ENCODE measurements at places on chromosomes 2 and 18.

GRCh38 chr2:110827511-110827910 is 95.1 kb downstream of the ACOXL start:
- no peak for DNase-seq

DNA sequence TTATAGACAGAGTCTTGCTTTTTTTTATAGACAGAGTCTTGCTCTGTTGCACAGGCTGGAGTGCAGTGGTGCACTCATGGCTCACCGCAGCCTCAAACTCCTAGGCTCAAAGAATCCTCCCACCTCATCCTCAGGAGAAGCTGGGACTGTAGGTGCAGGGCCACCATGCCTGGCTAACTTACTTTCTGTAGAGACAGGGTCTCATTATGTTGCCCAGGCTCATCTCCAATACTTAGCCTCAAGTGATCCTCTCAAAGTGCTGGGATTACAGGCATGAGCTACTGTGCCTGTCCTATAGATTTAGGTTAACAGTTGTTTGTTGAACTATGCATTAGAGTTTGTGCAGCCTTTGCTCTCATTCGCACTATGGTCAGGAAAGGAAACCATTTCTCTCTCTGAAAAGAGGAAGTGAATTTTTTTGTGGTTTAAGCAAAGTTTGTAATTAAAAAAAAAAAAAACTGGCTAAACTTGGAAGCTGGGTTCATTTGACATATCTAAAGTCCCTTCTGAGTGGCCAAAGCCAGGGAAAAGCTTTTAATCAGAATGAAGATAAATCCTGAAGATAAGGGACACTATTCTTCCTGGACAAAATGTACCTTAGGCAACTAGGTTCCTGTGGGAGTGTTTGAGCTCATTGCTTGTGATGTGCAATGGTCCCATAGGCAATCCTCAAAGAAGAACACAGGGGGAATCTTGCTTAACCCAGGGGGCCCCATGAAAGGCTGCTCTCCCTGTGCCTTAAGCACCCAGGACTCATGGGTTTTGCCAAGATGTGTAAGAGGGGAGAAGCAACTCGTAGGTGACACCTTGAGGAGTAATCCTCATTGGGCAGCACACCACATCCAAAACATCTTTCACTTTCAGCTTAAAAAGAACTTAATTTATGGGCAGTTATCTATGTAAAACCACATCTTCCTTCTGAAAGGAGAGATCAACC is 201.7 kb downstream of the MREG start:
- DNase-seq = no peak

GRCh38 chr2:174766271-174766670 is 2.0 kb upstream of the CHRNA1 start:
- DNase-seq = no peak

GRCh38 chr2:47309472-47309951 is 93.4 kb upstream of the MSH2 start:
- no peak for DNase-seq

DNA sequence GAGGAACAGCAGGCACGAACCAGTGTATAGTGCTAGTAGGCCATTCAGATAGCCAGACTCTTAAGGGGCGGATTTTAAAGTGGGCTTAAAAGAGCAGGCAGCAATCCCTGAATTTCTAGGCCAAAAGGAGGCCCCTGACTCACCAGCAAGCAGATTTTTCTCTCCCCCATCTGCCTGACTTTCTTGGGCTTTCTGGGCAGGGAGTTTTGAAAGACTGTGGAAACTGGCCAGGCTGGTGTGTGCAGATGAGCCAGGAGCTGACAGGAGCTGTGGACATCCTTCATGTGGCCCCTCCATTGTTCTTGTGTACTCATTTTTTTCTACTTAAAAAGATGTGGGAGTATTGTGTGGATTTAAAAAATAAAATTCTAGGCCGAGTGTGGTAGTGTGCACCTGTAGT is 59.0 kb downstream of the GLI2 start:
- no peak for DNase-seq

GRCh38 chr2:218363736-218364135 is 7.1 kb downstream of the CATIP start:
- no peak for DNase-seq

- DNase-seq = no peak
These were observed 40.4 kb upstream of the ANKRD62 start for GRCh38 chr18:12053289-12053688.

GRCh38 chr18:72456802-72457201 is 87.3 kb downstream of the CBLN2 start:
- DNase-seq = peak; percentile 62

DNA sequence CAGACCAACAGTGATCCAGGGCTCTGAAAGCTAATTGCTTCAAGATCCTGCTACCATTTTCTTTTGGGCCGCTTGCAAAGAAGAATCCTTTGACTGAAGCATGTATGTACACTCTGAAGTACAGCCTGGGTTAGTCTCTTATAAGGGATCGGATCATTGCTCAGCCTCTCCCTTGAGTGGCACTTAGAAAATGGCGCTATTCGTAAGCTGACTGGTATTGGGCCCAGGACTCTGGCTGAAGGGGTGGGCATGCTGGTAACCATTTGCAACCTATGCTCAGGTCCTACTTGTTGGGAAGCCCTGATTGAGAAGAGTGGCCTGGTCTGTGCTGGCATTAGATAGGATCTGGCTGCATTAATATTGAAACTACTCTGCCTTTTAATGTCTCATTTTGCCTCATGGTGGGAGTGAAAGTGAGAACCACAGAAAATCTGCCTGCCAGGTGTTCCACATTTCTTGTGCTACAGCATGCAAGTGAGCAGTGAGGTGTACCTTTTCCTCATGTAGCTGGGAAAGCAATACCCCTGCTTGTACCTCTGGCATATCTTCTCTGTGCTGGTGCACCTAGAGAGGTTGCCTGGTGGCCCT is 661 bp upstream of the MGAT5 start:
- no peak for DNase-seq

DNA sequence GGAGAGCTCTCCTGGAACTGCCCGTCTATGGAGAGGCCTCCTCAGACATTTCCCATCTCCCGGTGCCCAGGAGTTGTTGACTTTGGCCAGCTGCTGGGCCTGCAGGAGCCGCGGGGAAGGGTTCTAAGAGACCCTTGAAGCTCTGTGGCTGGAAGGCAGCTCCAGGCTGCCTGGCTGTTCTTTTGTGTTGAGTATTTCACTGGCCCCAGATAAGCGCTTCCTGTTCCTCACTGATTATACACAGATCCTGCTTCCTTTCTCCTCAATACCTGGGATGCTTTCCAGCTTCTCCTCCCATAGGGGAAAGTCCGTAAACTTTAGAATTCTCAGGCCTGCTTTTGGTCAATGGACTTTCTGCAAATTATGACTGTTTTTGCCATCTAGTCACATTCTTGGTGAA is 57.8 kb downstream of the TGOLN2 start:
- no peak for DNase-seq

DNA sequence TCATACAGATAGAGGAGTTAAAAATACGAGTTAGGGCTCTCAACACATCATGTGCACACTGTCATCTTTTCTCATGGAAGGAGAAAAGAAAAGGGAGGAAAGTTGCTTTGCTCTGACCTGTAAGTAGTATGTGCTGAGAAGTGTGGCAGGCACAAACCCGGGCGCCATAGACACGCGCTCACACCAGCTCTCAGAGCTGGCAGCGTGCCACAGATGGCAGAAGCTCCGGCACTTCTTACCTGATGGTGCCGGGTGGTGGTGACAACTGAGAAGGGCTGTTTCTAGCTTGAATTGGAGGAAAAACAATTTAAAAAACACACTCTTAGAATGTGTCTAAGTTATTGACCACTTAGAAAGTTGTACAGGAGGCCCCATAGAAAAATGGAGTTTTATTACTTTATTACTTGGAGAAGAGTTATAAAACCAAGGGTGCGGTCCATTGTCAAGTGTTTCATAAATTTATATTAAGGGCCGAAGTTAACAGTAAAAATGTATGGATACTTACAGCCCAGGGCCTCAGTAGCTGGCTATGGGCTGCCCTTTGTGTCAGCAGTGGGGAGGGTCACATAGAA is 92.2 kb downstream of the DPP4 start:
- no peak for DNase-seq

DNA sequence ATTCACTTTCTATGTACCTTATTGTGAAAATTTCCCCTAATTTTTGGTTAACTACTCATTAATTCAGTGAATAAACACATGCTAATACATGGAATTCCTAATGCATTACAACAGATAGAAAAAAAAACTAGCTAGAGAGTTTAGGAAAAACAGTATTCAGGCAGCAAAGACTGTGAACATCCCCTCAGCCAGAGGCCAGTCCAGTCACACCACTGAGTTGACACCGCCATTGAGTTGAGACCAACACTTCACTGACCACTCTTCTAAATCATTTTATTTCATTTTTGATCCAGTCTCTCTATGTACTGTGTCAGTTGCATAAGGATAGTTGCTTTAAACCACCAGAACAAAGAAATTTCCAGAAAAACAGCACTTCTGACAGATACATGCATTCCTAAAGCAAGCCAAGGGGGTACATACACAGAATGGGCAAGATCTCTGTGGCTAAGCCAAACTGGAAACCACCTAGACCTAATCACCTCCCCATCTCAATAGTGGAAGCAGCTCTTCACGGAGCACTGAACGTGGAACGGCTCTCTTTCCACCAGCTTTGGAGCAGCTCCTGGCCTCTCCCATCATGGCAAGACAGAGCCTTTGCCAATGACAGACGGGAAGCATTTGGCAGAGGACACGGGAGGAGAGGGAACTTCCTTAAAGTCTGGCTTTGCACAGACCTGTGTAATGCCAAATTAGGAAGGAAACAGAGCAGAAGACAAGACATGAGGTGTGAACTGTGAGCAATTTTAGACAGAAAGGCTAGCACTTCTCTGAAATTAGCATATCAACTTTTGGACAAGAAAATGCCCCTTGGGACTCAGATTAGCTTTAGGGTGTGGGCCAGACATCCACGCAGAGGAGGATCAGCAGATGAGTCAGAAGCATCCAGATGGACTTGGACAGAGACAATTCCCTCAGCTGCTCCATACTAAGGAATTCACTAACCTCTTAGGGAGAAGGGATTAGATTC is 36.4 kb downstream of the CACNB4 start:
- DNase-seq = no peak

DNA sequence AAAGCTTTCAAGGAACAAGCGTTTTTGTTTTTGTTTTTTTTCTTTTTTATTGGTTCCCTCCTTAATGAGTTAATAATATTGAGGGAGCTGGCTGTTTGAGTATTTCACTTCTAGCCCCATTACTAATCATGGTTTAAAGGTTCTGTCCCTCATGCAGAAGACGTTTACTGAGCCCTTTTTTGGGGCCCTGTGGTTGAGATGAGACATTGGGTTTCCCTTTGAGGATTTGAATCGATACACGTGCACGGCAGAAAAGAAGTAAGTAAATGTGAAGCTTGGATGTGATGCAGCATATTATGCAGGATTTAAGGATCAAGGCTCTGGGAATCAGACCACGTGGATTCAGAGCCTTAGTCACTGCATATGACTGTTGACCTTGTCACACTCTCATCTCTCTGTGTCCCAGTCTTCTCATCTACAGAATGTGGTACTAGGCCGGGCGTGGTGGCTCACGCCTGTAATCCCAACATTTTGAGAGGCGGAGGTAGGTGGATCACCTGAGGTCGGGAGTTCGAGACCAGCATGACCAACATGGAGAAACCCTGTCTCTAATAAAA is 1.0 kb upstream of the CHST10 start:
- DNase-seq = no peak
